CMK (cell line): ENCODE measurements at places on chromosomes 4 and X.
A peak's percentile ranks its signal among the peaks of the same experiment; 100 is the strongest.

DNA sequence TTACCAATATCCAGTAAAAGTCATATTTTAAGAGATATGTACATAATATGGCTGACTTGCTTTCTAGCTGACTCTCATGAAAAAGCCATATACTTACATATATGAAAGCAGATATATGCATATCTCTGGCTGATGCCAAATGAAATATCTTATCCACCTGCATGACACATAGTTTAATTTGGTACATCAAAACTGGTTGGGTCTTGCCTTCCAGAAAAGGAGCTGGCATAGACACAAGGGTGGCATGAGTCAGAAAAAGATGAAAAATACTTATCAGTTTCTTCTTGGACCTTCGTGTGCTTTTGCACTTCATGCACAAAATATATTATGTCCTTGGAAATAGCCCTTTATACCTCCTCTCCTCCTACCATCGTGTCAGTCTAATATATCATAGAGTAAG, 32.1 kb downstream of the TIGD4 start:
- no peak for DNase-seq

DNA sequence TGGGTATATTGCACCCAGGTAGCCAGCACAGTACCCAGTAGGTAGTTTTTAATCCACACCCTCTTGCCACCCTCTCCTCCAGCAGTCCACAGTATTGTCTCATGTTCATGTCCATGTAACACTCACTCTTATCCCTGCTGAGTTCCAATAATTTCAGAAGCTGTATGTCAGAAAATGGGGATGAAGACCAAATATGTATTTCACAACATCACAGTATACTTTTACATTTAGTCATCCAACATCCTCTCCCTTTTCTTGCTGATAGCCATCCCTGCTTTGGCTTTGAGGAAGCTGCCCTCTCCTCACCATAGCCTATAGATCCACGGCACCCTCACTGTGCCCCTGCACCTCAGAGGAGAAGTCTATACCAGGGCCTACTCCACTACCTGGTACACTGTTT, 126.0 kb upstream of the LDB2 start:
- DNase-seq = no peak

- DNase-seq = no peak
Measured at GRCh38 chr4:40152637-40153036, 44.2 kb upstream of the RHOH start.

DNA sequence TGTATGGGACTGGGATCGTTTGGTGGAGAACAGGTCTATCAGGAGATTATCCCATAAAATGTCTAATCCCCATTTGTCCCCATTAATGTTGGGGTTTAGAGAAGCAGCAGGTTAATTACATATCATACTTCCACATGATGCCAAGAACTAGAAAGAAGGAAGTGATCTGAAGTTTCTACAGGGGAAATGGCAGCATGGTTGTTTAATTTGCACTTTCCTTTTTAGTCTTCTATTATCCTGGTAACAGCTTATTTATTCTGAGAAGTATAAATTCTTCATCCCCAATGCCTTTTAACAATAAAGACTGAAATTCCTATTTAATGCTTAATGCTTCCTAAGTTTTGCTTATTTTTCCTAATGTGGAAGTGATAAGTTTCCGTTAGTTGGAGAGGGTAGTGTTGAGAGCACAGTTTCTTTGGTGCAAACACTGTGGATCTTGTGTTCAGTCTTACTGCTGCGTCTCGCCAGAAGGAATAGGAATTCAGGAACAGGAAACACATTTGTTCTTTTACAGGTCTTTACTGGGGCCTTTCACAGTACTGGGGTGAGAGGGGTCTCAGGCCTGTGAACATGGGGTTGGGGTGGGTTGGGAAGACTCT, 59.5 kb upstream of the TADA2B start:
- no peak for DNase-seq

GRCh38 chrX:137401092-137401491, 164.8 kb upstream of the ZIC3 start:
- DNase-seq = no peak

GRCh38 chr4:165053645-165054044, at the start of gene TRIM75:
TRIM75 (plus strand) TSS chr4:165053866; CDS start chr4:165059148, 5,282 bp downstream.
- DNase-seq = no peak

DNA sequence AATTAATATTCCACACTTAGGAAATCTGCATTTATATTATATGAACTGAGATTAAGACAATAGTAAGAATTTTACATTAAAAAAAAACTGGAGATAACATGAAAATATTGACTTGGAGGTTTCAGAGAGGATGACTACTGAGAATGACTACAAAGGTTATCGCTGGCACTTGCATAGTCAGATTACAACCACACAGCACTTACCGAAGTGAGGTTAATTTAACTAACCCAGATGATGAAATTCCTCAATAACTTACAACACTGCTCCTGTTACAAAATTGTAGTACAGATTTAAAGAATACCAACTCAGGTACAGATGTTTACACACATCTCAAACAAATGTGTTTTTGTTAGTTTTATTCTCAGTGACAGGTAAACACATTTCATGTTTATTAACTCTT, 283.5 kb downstream of the CAMK2D start:
- DNase-seq = no peak

DNA sequence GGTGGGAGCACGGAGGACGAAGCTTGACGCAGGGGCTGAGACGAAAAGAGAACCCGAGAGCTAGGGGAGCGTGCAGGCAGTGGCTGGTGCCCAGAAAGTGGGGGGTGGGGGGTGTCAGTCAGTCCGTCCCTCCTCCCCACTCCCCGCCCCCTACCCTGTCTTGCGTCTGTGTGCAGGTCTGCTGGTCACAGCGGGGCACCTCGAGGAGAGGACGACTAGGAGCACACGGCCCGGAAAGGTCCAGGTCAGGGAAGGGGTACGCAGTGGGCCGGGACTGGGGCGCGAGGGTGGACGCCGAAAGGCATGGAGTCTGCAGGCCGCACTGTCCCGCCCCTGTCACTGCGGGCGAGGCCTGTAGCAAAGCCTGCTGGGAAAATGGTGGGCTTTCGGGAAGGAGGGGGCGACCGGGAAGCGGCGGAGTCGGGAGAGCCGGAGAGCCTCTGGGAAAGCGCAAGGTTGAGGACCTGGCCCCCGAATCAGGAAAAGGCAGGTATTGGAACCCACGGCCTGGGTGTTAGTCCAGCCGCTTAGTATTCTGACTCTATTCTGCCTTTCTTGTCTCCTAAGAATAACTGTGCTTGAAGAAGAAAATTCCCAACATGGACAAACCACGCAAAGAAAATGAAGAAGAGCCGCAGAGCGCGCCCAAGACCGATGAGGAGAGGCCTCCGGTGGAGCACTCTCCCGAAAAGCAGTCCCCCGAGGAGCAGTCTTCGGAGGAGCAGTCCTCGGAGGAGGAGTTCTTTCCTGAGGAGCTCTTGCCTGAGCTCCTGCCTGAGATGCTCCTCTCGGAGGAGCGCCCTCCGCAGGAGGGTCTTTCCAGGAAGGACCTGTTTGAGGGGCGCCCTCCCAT, 769 bp downstream of the TCEAL1 start:
- no peak for DNase-seq

DNA sequence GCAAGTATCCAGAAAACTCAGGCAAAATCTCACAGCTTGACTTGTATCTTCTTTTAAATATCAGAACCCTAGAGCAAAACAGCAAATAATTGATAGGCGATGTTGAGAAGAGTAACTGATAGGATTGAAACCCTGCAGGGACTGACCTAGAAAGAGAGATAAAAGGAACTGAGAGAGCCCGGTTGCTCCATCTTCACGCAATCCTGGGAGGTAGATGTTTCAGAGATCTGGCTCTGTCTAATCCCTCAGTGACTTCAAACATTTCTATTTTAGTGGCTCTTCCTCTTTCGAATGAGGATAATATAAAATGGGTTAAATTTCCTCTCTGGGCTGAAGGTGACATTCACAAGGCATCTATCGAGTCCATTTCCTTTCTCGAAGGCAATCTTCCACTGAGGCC, 39.3 kb upstream of the RPL34 start:
- no peak for DNase-seq

DNA sequence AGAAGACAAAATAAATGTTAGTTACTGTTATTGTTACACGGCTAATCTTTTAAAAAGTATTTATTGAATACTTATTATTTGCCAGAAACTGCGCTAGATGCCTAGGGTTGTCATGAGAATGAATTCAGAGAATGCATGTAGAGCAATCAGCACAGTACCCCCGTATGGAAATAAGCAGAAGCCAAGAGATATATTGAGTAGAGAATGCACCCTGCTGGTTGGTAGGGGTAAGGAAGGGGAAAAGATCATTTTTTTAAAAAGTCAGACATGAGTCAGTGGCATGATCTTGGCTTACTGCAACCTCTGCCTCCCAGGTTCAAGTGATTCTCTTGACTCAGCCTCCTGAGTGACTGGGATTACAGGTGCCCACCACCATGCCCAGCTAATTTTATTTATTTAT, 13.1 kb upstream of the DRP2 start:
- no peak for DNase-seq

DNA sequence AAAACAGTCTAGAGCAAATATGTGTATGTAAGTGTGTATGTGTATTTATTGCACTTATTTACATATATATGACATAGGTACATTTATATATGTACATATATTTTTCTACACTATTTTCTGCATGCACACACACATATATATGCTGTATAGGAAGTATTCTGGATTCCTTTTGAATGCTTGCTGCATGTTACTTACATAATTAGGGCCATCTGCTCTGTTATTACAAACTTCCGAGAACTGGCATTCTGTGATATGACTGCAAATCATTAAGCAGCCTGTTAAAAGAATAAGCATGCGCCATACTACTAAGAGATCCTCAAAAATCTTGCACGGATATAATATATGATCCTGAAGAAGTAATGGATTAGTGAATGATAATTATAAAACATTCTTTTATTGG, 1157.6 kb upstream of the TENM3 start:
- no peak for DNase-seq

DNA sequence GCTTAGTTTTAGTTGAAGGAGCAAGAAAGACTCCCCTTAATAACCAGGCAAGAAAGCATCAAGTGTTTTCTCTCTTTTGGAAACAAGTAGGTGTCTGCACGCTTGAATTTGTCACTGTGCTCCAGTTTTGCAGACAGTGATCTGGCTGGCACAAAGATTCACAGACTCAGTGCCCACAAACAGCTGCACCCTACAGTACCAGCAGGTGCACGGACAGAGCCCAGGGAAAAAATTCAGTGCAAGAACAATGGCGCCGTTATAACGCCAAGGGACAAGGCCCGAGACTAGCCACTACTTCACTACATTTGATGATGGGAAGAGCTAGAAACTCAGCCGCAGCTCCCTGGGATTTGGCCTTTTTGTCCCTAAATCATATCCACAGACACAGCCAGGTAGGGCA, 56.0 kb downstream of the ZNF827 start:
- DNase-seq = no peak

GRCh38 chrX:139647597-139647996, 60.4 kb downstream of the MCF2 start:
- DNase-seq = no peak

- peak; percentile 82 for DNase-seq
Measured at GRCh38 chr4:1784789-1785591, 8.1 kb upstream of the FGFR3 start.

DNA sequence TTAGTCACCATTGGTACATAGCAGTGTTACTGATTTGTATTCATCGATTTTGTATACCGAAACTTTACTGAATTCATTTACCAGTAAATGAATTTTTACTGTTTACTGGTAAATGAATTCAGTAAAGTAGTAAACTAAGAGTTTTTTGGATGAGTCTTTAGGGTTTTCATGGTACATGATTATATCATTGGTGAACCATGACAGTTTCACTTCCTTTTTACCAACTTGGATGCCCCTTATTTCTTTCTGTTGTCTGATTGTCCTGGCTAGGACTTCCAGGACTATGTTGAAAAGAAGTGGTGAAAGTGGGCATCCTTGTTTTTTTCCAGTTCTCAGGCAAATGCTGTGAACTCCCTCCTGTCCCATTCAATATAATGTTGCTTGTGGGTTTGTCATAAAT, 494.9 kb downstream of the GALNTL6 start:
- DNase-seq = no peak

DNA sequence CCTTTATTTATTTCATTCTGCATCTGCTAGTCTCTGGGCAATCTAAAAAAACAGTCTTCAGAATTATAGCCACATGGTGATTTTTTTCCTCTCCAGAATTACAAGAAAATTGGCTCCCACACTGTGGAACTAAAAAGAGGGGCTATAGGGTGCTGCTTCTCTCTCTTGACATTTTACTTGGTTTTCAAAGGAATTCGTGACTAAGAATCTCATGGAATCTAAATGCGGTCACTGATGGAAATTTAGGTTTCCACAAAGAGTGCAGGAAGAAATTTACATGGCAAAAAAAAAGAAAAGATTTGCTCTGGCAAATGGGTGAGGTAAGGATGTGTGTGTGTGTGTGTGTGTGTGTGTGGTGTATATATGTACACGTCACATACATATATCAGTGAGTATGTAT, 10.2 kb downstream of the ATXN3L start:
- DNase-seq = no peak

DNA sequence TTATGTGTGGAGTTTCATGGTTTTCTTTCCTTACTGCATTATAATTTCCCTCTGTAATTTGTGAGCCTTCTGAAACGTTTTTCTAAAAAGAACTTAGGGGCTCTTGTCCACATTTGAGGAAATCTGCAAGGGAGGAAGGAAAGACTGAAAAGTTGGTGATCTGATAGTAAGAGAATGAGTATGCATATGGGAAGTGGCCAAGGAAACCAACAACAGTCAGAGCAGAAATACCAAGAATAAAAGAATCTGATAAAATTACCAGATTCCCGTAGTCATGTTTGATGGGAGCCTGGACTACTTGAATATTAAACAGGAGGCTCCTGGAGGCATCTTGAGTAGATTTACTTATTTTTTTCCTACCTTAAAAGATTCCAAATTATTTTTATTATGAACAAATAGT, 50.1 kb downstream of the MEPE start:
- no peak for DNase-seq

DNA sequence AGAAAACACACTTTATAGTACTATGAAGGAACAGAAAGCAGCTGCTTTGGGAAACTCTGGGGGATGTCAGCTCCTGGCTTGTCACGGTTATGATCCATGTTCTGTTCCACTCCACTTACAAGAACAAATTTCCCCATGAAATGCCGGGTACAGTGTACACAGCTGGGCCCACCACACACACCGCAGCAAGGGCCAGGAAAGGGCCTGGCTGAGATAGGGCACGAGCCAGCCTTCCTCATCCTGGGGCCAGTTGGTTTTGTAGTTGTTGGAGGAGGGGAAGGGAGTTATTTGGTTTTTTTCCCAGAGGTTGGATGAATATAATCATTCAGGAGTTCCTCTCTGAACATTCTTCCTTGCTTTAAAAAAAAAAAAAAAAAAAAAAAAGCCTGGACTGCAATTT, 56.8 kb downstream of the SEPSECS start:
- DNase-seq = peak; percentile 46

GRCh38 chr4:78313754-78314120, 237.8 kb upstream of the ANXA3 start:
- DNase-seq = no peak

- no peak for DNase-seq
Measured at GRCh38 chrX:154724993-154725756, 25.7 kb downstream of the GAB3 start.

- DNase-seq = no peak
Measured at GRCh38 chr4:35943606-35944005, 300.7 kb downstream of the ARAP2 start.

- no peak for DNase-seq
Measured at GRCh38 chr4:137923494-137923893, 318.7 kb downstream of the SLC7A11 start.
